Mesothelial cell of epicardium (in vitro differentiated cells): ENCODE measurements at places on chromosomes 16 and 17.

GRCh38 chr17:50052241-50052796, 3.6 kb upstream of the ITGA3 start:
- DNase-seq = no peak

DNA sequence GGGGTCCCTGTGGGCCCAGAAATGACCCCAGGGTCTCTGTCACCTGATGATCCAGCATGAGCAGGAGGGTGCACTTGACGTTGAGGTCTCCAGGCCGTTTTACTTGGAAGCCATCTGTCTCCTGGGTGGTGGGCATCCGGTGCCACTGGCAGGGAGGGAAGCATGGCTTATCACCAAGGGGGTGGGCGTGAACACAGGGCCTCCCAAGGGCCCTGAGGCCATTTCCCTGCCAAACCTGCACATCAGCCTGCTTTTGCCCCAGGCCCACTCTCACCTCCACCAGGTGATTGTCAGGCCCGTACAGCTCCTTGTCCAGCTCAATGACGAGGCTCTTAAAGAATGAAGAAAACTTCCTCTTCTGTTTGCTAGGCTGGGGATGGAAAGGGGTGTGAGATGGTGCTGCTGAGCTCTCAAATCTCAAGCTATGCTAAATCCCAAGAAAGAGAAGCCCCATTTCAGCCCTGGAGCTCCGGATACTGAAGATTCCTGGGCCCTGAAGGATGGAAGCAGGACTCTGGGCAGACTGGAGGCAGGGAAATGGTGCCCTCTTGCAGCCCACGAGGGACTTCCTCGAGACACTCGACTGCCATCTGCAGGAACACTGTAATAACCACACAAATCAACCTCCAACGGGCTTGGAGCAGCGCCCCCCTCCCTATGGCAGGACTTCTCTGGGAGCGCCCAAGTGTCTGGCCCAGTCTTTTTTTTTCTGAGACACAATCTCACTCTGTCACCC, 7.1 kb upstream of the FTSJ3 start:
- no peak for DNase-seq

DNA sequence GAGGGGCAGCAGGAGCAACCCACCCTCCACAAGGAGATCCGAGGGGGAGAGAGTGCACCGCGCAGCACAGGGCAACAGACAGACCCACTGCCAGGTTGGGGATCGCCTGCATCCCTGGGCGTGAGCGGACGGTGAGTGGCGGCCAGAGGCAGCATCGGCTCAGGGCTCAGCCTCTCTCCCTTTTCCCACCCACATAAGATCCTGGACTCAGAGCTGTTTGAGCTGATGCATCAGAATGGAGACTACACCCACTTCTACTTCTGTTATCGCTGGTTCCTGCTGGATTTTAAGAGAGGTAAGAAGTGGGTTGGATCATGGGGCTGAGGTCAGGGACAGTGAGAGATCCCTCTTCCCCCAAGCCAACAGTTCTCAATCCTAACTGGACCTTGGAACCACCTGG, 23.2 kb downstream of the MNT start:
- no peak for DNase-seq

DNA sequence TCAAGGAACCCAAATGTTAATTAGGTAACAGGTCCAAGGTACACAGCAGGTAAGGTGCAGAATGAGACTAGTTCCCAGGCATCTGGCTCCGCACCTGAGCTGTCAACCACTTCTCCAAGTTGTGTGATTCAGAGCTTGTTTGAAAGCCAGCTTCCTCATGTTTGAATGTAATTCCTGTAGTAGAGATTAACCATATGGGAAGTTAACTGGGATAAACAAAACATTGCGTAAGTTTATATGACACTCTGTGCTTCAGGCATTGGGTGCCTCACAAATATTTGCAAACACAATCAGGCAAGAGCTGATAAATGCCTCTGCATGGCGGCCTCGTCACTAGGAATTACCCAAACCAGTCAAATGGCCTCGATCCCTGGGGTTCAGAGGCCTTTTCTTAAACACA, 27.9 kb upstream of the CPHXL start:
- DNase-seq = no peak

GRCh38 chr16:64397042-64397441, 724.8 kb downstream of the CDH11 start:
- DNase-seq = no peak

- no peak for DNase-seq
Observed at GRCh38 chr17:68184141-68184571, 63.7 kb upstream of the AMZ2 start.

GRCh38 chr16:70706948-70707465, 21.2 kb upstream of the MTSS2 start:
- peak; percentile 69 for DNase-seq

DNA sequence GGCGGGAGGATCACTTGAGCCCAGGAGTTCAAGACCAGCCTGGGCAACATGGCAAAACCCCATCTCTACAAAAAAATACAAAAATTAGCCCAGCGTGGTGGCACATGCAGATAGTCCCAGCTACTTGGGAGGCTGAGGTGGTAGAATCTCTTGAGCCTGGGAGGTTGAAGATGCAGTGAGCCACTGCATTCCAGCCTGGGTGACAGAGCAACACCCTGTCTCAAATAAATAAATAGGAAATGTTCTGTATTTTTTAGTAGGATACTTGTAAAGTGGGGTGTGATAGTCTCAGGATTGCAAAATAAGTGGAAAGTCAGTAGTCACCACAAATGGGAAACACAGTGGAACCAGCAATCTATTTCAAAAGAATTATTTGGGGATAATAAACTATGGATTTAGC, 4.0 kb downstream of the RSPRY1 start:
- no peak for DNase-seq

GRCh38 chr16:64440421-64440831, 681.4 kb downstream of the CDH11 start:
- no peak for DNase-seq

DNA sequence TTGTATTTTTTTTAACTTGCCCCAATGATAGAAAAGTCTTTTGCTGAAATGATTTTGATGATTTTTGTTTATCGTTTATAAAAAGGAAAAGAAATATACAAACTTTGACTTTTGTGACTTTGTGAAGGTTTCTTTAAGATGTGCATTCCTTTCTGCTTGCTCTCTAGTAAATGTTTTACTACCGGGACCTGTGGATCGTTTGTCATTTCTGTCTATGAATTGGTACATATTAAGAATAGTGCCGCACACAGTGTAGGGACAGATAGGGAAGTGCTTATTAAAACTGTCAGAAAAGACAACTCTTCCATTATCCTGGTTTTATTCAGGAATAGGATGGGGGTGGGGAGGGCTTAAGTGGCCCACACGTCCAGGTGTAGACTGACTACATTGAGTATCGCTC, 8.1 kb upstream of the PSMC5 start:
- DNase-seq = no peak

DNA sequence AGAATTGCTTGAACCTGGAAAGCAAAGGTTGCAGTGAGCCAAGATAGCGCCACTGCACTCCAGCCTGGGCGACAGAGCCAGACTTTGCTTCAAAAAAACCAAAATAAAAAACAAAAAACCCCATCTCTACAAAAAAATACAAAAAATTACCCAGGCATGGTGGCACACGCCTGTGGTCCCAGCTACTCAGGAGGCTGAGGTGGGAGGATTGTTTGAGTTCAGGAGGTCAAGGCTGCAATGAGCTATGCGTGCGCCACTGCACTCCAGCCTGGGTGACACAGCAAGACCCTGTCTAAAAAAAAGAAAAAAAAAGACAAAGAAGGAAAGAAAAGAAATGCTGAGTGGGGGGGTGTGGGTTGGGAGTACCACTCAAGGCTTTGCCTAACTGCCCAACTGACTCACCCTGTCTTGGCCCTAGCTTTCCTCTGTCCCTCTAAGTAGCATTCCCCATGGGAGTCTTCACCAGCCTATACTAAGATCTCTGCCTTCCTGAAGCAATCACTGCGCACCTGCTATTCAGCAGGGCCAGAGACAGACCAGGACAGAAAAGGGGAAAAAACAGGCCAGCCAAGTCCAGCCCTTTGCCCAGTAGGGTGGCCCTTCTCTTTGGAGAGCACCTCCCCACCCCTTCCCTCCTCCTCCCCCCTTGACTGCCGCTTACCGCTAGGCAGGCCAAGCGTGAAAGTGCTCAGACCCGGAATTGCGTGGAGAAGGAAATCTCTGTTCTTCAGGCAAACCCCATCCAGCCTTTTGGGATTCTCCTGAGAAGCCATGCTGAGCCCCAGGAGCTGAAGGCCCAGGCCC, 45.8 kb downstream of the RTN4RL1 start:
- no peak for DNase-seq

DNA sequence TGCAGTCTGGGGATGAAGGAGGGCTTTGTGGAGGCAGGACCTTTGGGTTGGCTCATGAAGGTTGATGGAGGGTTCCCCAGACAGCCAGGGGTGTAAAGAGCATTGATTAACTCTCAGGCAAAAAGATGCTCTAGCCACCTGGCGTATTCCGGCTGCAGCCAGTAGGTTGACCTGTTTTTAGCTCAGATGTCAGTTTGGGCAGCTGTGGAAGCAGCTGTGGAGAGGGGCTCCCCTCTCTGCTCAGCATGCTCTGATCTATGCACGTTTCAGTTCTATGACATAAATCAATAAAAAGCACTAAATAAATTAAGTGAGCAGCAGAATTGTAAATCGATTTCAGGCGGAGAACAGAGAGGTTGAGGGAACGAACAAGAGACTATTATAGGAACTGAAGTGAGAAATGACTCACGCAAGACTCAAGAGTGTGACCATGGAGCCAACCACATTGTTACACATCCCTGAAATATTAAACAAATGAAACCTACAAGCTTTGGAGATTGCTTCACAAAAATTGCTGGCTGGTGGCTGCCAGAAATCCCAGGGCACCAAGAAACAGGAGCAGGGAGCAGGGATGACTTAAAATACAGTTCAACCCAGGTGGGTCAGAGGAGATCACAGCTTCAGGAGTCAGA, 111.9 kb downstream of the GSG1L start:
- no peak for DNase-seq

DNA sequence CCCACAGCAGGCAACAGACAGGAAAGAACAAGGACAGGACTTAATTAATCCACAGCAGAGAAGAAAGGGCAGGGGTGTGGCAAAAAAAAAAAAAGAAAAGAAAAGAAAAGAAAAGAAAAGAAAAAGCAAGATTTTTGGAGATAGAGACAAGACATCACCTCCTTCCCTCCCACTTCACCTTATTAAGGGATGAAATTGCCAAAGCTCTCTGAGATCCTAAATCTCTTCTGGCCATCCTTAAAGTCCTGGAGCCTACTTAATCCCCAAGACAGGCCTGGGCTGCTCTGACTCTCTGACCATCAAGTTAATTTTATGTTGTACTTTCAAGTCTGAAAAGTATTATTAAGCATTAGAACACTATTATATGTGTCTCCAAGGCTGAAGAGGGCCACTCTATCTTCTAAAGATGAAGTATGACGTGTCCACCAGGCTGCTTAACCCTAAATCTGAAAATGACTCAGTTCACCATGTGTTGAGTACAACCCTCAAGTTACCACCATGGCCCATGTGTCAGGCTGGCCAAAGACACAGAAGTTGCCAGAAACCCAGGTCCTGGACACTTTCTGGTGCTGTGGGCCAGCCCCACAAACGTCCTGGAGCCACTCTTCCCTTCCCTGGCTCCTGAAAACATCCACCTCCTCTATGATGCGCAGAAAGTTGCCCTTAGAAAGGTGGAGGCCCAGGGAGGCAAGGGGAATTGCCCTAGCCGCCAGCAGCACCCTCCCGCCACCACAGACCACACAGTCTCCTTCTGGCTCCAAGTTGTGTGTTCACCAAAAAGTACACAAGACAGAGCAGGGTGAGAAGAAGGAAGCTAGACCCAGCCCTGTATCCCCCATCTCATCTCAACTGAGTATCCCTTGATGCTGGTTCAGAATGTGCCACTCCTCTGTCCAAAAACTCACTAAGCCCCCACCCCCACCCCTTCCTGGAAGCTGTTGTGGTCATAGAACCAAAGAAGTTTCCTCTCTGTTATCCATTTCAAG, 2.7 kb downstream of the SOCS1 start:
- no peak for DNase-seq

GRCh38 chr16:56318827-56319140, 106.6 kb downstream of the AMFR start:
- no peak for DNase-seq

- no peak for DNase-seq
Observed at GRCh38 chr17:65359016-65359415, 202.4 kb downstream of the AXIN2 start.

DNA sequence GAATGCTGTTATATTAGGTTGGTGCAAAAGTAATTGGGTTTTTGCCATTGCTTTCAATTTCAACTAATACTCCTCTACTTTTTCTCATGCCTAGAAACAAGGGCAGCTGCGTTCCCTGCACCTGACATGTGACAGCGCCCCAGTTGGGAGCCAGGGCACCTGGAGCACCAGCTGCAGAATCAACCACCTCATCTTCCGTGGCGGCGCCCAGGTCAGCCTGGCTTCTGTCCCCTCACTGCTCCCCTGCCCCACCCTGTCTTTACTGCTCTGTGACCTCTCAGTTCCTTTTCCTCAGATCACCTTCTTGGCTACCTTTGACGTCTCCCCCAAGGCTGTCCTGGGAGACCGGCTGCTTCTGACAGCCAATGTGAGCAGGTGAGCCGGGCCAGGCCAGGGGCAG, 16.4 kb upstream of the ITGAD start:
- DNase-seq = no peak

DNA sequence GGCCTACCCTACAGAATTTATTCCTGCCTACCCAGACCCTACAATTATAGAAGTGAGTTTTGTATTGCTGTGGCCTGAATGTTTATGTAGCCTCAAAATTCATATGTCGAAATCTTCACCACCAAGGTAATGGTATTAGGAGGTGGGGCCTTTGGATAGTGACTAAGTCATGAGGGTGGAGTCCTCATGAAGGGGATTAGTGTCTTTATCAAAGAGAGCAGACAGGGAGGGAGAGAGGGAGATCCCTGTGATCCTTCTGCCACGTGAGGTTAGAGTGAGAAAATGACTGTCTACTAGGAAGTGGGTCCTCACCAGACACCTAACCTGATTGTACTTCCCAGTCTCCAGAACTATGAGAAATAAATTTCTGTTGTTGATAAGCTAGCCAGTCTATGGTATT, 981 bp upstream of the DUXB start:
- no peak for DNase-seq

GRCh38 chr16:81879625-81880024, 100.5 kb downstream of the PLCG2 start:
- no peak for DNase-seq

GRCh38 chr16:8967132-8967821, 3.6 kb upstream of the USP7 start:
- no peak for DNase-seq

DNA sequence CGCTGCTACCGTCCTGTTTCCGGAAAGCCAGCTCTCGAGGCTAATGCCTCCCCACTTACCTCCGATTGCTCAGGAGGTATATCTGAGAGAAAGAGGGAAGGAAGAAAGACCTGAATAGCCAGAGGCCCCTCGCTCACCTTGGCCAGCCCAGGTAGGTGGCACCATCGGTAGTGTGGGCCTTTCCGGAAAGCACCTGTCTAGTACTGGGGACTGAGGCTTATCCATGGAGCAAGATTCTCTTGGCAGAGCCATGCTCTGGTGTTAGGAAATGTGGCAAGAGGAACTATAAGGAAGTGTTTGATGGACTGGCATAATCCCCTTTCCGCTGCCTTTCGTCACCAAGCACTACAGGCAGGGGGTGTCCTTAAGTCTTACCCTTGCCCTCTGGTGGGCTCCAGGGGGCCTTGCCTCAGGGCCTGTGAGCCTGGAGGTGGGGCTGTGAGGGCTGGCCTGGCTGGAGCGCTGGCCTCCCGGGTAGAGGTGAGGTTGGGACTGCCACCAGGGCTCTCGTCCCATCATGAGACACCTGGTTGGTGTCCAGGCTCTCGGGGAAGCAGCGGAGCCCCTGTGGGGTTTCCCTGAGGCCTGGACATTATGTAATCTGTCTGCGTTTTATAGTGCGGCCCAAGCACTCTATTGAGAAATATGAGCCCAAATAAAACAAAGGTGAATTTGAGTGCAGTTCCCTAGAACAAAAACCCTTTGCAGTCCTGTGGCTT, 2.9 kb downstream of the CMIP start:
- no peak for DNase-seq

GRCh38 chr17:13634021-13634420, 32.3 kb upstream of the HS3ST3A1 start:
- DNase-seq = no peak
